CD4-positive, alpha-beta T cell treated with Interleukin-15 for 1 hour (primary cell): ENCODE measurements at places on chromosomes 5 and 9.
A peak's percentile ranks its signal among the peaks of the same experiment; 100 is the strongest.

DNA sequence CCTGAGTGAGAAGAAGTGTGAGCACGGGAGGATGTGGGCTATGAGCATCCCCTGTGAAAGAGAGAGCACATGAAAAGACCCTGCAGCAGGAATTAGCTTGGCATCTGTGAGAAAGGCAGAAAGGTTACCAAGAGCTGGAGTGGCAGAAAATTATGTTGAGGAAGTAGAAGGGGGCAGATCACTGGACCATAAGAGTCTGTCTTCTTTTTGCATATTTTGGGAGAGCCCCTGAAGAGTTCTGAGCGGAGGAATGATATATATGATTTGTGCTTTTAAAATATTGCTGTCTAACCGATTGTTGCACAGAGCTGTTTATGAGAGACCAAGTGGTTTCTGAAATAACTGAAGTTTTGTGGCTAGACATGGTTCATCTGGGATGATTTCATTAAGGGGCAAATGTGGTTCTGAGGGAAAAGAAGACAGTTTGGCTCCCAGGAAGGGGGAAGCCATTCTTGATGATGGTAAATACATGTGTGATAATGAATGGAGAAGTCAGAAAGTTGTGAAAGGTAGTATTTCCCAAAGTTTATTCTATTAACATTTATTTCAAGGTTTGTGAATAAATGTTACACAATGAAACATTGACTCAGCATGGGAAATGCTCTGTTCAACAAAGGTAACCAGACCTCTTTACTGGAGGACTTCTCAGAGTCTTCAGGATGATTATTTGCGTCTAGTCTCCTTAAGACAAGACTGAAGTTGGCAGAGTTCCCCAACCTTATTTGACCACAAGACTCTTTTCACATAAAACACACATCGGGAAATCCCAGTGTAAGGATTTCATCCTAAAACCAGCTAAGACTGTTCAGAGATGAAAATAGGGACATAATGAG is 31.5 kb upstream of the ADRB2 start:
- no peak for DNase-seq

DNA sequence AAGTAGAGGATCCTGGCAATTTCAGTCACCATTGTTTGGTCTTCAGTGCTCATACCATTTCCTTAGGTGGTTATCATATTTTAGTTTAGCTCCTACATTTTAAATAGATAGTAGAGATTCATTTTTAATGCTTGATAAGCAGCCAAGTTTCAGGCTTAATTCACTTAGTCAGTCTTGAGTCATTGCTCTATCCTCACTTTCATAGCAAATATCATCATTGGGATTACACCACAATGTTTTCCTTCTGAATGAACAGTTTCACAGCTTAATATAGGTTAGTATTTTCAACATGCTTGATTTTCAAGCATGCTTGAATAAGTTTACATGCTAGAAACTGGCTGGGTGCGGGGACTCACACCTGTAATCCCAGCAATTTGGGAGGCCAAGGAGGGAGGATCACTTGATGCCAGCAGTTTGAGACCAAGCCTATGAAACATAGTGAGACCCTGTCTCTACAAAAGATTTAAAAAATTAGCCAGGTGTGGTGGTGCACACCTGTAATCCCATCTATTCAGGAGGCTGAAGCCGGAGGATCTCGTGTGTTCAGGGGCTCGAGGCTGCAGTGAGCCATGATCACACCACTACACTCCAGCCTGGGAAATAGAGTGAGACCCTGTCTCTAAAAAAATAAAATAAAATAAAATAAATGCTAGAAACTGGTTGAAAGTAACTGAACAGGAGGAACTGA is 339.9 kb downstream of the ADGRV1 start:
- no peak for DNase-seq

DNA sequence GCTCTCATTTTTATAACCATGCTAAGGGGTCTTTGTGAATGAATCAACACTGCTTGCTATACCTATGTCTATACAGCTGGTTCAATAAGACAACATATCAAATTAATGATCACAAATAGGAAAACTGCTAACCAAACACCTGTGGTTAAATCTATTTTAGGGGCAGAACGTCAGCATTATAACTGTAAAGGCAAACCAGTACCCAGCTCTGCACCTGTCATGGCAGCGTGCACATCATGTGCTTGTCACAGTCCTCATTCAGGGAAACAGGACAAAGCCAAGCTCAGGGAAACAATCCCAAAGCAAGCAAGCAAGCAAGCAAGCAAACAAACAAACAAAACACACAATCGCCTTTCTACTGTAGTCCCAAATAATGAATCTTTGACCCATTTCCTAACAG is 277.7 kb upstream of the DAP start:
- no peak for DNase-seq

DNA sequence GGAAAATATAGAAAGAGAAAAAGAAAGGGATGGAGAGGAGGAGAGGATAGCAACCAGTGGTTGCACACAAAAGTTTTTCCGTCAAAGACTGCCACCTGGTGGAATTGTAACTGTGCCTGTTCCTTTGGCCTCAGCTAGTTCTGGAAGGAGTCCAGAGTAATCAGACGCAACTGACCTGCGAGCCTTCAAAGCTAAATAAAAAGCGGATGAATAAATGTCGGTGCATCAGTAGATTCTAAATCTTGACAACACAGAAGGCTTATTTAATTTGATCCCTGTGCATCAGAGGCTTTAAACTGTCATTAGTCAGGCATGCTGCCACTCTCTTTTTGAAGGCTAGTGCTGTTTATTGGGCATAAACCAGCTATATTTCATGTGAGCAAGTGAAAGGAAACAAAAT is 132.9 kb upstream of the ACO1 start:
- peak; percentile 19 for DNase-seq

GRCh38 chr5:75037106-75037505 is 15.3 kb downstream of the GCNT4 start:
- DNase-seq = no peak

DNA sequence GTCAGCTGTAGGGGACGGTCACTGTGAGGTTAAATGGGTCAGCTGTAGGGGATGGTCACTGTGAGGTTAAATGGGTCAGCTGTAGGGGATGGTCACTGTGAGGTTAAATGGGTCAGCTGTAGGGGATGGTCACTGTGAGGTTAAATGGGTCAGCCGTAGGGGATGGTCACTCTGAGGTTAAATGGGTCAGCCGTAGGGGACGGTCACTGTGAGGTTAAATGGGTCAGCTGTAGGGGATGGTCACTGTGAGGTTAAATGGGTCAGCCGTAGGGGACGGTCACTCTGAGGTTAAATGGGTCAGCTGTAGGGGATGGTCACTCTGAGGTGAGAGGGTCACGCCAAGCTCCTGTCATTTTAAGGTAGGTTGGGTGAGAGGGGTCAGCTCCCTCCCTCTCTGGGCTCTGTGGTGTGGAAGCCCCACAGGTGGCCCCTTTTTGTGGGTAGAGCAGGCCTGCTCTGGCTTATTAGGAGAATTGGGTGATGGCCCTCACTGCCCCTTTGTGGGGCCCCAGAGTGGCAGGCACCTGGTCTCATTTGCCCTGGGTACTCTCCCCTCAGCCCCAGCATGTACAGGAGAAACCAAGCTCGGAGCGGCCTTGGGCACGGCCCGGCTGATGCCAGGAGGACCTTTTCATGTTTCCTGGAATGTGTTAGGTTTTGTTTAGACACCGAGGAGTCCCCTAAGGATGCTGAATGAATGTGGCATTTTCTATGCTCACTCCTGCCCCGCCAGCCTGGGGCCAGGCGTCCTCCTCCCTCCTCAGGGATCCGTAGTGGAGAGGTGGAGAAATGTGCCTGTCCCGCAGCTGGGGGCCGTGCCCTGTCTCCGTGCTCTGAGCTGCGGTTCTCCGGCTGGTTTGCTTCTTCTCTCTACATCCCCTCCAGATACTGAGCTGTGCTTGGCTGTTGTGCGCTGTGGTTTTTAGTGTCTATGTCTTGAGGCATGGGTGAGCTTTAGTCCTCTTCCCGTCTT is 31.4 kb downstream of the AHRR start:
- no peak for DNase-seq

DNA sequence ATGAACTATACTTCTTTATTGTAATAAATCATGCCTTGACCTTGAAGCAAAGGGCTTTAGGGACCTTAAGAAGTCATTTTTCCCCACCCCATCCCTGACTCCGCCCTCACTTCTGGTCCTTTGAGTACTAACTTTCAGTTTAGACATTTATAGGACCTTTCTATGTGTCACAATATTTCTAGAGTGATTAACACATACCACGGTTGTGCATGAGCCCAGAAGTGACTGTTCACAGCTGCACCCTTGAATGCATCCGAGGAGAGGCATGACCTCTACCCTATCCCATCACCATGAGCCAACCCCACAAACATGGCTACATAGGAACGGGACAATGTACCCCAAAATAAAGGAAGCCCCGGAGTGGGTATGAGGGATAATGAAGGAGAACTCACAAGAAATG is 160.3 kb downstream of the HSD17B3 start:
- DNase-seq = no peak

DNA sequence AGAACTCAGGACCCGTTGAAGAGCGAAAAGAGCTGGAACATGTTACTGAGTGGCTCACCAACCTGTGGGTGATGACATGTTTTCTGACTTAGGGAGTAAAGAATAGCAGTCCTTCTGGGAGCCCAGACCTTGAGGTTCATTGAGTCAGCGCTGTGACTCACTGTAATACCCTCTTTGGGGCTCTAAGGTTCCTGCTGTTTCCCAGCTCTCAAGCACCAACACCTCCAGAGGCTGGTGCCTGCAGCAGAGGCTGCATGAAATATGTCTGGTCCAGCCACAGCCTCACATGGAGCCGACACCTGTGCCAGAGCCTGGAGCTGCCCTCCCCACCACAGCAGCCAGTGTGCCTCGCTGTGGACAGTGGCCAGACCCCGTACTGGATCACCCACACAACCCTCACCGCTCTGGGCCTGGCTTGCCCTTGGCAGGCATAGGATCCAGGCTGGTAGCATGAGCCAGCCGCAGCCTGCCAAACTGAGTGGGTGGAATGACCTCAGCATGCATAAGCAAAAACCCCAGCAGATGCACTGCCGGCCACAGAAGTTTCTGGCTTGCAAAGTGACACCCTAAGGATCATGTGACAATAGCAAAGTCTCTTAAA is 143.5 kb upstream of the MRPS30 start:
- DNase-seq = no peak
